Stomach (tissue), 19 donors: ENCODE measurements at places on chromosomes 1 and 21. TPM values are rescaled to one million over a fixed set of nuclear protein-coding genes. Genes with fewer than 3 reads are reported as not detected.

Gene RAB3B
- 2.2 TPM for total RNA-seq

Gene ANP32E
- total RNA-seq: 16.2 TPM

Gene DEPDC1
- total RNA-seq: 16.3 TPM

GRCh38 chr1:60461925-60462595, 388.5 kb upstream of the C1orf87 start:
- DNase-seq: no peak

- DNase-seq: no peak
These were observed 99.7 kb downstream of the PHTF1 start for GRCh38 chr1:113659556-113659955.

DNA sequence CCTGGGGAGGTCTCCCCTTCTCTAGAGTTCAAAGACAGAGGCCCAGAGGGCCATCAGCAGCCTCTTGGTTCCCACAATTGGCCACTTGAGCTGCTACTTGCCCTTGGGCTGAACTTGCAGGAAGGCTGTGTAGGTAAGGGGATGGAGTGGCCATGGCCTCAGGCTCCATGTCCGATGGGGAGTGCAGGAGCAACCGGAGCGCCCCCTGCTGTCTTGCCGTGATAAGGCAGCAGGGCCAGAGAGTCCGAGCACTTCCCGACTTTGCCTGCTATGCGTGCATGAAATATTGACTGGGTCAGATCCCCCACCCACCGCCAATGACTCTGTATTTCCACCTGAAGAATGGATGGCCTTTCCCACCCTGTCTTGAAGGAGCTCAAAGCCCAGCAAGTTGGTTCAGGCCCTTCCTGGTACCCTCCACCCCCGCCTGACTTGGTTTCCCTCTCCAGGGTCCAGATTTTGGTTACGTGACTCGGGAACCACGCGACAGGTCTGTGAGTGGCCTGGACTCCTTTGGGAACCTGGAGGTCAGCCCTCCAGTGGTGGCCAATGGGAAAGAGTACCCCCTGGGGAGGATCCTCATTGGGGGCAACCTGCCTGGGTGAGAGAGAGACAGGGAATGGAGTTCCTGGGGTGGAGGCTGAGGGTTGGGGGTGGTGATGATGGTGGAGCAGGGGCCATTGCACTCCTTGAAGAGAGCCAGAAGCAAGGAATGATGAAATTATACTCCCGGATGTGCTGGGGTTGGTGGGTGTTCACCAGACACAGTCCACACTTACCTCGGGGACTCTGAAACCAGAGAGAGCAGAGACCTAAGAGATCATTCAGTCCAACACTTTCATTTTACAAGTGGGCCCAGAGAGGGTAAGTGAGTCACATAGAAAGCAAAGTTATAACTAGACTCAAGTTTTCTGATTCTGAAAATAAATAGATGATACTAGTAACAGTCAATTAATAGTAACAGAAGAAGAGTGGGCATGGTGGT, 25.6 kb downstream of the PADI3 start:
- DNase-seq: peak; percentile 32

GRCh38 chr1:204566583-204566955, 50.4 kb downstream of the MDM4 start:
- no peak for DNase-seq
